Stimulated activated CD8-positive, alpha-beta memory T cell treated with anti-CD3 and anti-CD28 coated beads, Interleukin-7, amount 100 ng/mL, for 4 hours (primary cell): ENCODE measurements at places on chromosomes 12 and 14.

GRCh38 chr14:20487396-20487725 is 18.0 kb upstream of the RNASE10 start:
- no peak for DNase-seq

DNA sequence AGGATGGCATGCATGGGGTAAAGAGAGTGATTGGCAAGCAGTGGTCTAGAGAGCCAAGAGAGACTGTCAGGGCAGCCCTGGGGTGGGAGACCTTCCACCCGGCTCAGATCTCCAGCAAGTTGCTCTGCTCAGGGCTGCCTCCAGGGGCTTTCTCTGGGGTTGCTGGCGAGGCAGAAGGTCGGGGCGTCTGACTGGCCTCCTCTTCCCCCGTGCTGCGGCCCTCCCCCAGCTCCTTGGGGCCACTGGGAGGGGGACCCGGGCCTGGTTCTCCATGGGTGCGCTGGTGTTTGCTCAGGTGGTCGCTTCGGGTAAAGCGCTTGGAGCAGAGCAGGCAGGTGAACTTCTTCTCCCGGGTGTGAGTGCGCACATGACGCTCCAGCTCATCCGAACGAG is 6.6 kb upstream of the AAAS start:
- DNase-seq = no peak

GRCh38 chr12:96234591-96235483 is 40.7 kb downstream of the ELK3 start:
- DNase-seq = no peak

- no peak for DNase-seq
Measured at GRCh38 chr12:51419425-51420193, 5.0 kb upstream of the SLC4A8 start.
